ENCODE measurements at places on chromosomes 7 and 10.
A peak's percentile ranks its signal among the peaks of the same experiment; 100 is the strongest.

GRCh38 chr7:155104913-155105312, 34.8 kb downstream of the HTR5A start:
- no peak for DNase-seq

DNA sequence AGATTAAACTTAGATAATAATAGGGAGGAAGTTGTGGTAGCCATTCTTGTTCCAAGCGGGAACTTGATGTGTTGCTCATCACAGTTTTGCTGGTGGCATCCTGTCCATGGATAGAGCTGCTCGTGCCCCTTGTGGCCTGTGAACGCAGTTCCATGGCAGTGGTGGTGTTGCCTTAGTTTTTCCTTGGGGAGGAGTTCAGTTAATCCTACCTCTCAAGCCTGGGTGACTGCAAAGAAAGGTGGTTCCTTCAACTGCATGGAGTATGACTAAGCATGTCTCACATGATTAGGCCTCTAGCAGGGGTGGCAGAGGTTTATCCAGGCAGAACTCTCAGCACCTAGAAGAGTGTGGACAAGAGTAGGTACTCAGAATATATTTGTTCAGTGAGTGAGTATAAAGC, 99.7 kb downstream of the MAPK8 start:
- DNase-seq, result no peak

- no peak for DNase-seq
Measured at GRCh38 chr10:10517866-10518265, 499.8 kb upstream of the CELF2 start.

DNA sequence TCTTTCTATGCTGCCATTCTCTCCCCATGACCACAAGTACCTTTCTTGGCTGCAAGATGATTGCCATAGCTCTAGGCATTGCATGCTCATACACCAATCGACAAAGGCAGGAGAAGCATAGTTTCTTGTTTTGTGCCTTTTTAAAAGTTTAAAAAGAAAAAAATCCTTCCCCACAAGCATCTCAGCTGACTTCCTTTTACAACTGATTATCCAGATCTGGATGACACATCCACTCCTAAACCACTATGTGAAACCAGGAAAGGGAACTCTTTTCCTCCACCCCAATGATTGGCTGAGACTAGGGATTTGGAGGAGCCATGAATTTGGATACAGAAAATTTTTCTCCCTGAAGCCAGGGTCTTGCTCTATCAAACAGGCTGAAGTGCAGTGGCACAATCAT, 14.5 kb upstream of the LRRC4 start:
- no peak for DNase-seq

GRCh38 chr10:129816656-129817045, 147.4 kb downstream of the EBF3 start:
- no peak for DNase-seq

DNA sequence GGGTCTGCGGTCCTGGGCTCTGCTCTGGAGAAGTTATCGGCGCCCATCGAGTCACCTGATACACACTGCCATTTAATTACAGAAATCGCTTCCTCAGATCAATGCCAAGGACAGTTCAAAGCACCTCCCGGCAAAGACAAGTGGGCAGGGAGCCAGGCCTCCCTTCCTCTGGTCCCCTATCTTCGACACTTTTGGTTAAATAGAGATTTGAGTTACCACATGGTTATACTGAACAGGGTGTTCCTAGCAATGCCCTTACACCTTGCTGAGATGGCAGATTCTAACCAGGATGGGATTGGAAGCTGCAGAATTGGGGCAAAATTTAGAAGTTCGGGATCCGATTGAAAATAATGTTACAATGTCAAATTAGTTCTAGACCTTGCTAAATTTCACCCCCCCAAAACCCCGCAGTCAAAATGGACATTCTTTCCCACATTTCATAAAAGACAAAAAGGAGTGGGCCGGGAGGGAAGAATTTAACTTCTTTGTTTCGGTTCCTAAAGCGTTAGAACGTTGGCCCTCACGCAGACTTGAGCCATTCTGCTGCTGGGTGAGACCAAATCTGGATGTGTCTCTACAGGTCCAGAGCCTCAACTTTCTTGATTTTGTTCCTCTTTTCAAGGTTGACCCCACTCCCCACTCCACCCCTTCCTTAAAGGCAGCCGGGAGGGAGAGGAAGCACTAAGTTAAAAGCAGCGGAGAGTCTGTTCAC, 2.2 kb upstream of the DLX5 start:
- DNase-seq, result no peak

- DNase-seq, result no peak
Measured at GRCh38 chr10:99339077-99339476, 9.9 kb downstream of the CNNM1 start.

GRCh38 chr7:101684983-101685330, 55.9 kb upstream of the MYL10 start:
- no peak for DNase-seq

DNA sequence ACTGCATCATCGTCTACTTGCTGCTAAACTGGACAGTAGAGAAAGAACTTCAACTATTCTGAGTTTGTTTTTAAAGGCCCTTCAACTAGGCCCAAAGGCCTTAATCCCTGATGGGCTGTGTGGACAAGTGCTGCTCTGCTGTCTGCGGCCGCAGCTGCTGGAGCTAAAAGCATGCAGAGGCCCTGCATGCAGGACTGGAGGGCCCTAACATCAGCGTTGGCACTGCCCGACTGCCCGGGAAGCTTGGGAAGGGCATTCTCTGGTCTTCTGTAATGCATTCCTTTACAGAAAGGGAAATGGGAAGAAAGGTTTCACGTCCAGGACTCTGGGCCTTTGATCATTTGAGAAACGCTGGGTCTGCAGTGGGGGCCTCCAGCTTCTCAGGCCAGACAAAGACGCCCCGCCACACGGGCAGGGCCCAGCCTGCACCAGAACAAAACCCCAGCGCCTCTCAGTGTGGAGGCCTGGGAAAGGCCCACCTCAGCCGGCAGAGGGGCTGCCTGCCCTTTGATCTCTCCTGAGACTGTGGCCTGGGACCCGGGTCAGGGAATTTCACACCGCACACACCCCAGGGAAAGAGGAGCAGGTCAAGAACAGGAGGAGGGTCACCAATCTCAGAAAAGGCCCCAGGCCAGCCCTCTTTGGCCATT, 229.3 kb downstream of the DNAJB6 start:
- no peak for DNase-seq

DNA sequence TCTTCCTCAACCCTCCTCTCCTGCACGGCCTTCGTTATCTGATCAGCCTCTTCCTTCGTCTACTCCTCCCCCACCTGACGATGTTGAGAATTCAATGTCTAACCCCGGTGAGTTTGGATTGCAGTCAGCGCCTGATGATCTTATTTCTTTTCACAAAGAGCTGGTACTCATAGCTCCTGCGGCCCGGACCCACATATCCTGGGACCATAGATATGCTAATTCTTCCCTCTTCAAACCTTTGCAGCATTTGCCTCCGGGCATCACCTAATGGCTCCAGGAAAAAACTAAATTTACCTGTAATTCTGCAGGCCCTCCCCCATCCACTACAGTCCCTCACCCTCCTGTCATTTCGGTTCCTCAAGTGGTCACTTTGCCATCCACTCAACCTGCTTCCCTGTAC, 12.4 kb upstream of the DDC start:
- no peak for DNase-seq

GRCh38 chr10:31644931-31645633, 283.5 kb downstream of the ARHGAP12 start:
- DNase-seq, result no peak

DNA sequence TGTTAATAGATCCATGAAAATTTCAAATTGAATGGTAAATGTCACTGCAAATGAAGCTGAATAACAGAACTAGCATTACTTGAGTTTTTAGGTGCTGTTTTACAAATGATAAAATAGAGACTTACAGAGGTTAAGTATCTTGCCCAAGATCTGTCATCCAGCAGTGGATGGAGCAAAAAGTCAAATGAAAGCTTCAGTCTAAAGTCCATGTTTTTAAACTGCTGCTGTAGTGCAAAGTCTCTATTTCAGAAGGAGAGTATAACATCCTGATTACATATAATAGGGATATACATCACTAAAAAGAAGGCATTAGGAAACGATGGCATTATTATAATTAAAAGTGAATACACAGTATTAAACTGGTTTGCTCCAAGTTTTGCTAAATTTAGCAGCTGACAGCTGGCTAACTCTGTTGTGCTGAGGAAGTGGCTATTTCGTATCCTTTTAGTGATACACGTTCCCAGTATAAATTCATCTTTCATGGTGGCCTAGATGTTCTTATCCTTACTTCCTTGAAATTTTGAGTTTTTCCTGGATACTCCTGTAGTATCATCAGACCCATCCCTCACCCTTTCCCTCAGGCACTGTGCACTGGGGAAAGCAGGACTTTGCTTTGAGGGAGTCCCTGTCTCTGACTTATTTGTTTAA, 603.2 kb downstream of the MAGI2 start:
- no peak for DNase-seq

DNA sequence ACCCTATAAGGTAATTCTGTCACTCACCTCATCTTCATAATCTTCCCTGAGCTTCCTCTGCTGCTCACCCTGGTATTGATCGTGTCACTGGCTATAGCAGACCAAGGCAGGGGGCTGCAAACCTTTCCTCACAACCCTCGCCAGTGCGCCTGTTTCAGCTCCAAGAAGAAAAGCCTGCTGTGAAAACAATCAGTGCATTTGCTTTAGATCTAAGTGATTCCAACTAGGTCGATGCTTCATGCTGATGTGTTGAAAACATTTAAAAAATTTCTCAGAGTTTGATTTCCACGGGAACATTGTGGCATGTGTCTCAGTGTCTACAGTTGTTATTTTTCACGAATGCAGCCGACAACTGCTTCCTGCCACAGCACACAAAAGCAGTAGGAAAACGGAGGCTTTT, 27.3 kb downstream of the POU6F2 start:
- DNase-seq, result no peak

DNA sequence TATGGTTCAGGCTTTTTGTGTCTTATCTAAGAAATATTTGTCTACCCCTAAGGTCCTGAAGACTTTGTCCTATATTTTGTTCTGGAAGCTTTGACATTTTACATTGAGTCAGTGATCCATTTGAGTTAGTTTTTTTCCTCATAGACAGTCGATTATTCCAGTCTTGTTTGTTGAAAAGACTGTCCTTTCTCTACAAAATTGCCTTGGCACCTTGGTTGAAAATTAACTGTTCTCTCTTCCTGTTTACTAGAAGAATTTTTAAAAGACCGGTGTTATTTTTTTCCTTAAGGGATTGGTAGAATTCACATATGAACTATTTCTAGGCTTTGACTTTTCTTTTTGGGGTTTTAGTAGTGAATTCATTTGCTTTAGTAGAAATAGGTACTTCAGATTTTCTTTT, 12.0 kb downstream of the PLEKHA1 start:
- no peak for DNase-seq

DNA sequence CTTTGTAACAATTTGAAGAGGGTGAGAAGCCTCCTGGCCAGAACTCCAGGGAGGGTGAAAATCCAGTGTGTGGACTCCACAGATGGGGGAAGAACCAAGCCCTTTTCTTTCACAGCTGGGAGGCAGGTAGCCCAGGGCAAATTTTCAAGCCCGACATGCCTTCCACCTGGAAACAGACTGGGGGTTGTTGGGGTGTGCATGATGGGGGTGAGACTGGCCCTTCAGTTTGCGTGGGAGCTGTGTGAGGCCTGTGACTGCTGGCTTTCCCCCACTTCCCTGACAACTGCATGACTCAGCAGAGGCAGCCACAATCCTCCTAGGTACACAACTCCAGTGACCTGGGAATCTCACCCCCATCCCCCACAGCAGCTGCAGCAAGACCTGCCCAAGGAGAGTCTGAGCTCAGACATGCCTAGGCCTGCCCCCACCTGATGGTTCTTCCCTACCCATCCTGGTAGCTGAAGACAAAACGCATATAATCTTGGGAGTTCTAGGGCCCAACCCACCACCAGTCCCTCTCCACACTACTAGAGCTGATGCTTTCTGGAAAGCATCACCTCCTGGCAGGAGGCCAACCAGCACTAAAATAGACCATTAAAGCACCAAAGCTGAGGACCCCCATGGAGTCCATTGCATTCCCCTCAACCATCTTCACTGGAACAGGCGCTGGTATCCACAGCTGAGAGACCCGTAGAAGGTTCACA, 445.4 kb downstream of the TFEC start:
- no peak for DNase-seq

GRCh38 chr10:75432176-75432575, 752 bp downstream of the LRMDA start:
- no peak for DNase-seq

GRCh38 chr7:139541600-139542307, 18.3 kb downstream of the CLEC2L start:
- DNase-seq, result no peak

- no peak for DNase-seq
Measured at GRCh38 chr7:43625453-43625852, 42.5 kb downstream of the STK17A start.

DNA sequence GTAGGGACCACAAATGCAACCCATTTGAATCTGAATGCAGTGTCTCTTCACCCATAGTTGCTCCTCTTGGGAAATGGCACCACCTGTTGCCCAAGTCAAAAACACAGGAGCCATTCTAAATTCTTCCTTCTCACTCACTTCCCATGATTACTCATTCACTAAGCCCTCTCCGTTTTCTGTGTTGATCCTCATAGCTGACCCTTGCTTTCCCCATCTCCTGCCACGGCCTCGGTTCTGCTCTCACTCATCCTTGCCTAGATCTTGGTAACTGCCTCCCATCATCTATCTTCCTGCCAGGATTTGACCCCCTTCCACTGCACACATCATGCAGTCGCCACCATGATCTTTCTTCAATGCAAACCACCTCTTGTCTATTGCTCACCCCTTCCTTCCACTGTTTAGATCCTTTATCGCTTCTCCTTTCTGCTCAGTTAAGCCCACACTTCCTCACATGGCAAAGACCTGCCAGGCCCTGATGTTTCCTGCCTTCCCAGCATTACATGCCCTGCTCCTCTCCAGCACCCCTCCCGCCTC, 19.0 kb upstream of the CPN1 start:
- DNase-seq, result no peak

- no peak for DNase-seq
Measured at GRCh38 chr7:11709196-11709595, 122.8 kb downstream of the THSD7A start.

- DNase-seq, result no peak
Measured at GRCh38 chr10:17432723-17433122, 21.7 kb downstream of the ST8SIA6 start.

GRCh38 chr7:507623-508300, 11.9 kb downstream of the PDGFA start:
- peak; percentile 33 for DNase-seq

GRCh38 chr10:58070956-58071355, 196.7 kb downstream of the IPMK start:
- no peak for DNase-seq

- DNase-seq, result peak; percentile 88
Measured at GRCh38 chr10:29736366-29737073, 101.7 kb upstream of the SVIL start.

GRCh38 chr10:66625709-66626590, 299.9 kb upstream of the LRRTM3 start:
- no peak for DNase-seq

- DNase-seq, result no peak
Measured at GRCh38 chr7:151590071-151590849, 70.6 kb upstream of the RHEB start.

GRCh38 chr7:111677848-111678247, 115.6 kb upstream of the IMMP2L start:
- no peak for DNase-seq

All from Right ventricle myocardium inferior (tissue), 1 donor.